ENCODE measurements at places on chromosomes 7 and 10.

DNA sequence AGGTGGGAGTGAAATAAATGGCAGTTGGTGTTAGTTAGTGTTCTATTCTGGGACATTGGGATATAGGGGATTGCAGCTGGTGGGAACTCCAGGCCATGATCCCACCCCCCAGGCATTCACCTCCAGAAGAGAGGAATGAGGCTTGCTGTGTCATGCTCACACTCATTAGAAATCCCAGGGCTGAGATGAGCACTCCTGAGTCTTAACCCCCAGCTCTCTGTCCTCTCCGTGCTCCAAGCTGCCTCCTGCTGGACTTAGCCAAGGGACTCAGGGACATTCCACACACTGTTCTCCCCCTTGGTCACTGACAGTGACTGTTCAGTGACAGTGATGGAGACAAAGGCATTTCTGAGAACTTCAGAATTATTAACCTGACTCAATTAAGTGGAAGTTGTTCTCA is 21.5 kb downstream of the CYP26A1 start:
- no peak for DNase-seq

GRCh38 chr10:99435986-99436638 is 5.7 kb upstream of the GOT1 start:
- peak; percentile 69 for DNase-seq

DNA sequence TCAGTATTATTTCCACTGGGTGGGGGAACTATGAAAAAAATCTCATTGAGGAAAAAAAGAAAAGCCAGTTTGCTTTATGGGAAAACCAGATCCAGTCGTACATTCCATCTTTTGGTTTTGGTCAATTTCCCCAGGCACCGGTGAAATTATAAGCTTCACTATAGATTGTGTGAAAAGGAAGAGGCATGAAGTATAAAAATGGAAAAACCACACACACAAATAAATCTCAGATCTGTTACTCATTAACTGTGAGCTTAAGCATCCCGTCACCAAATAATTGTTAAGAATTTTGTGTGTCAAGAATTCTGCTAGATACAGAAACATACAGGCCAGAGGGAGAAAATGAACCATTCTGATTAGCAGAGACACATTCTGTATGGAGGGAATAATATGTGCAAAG is 405.5 kb upstream of the CELF2 start:
- no peak for DNase-seq

DNA sequence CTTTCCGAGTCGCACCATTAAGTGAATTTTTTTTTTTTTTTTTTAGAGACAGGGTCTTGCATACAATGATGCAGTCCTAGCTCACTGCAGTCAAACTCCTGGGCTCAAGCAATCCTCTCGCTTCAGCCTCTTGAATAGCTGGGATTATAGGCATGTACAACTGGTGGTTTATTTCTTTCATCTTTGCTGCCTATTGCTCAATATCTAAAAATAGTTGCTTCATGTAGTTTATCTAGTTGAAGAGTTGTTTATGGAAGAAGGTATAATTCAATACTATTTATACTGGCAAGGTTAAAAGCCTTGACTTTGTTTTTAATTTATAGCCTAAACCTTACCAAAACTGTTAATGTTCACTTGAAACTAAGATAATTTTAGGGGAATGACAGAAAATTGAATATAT is 66.9 kb downstream of the SEMA3D start:
- DNase-seq, result no peak

Data from ELR (cell line).